ENCODE measurements at places on chromosomes 3 and 15. TPM values are rescaled to one million over a fixed set of nuclear protein-coding genes. Genes with fewer than 3 reads are reported as not detected.

DNA sequence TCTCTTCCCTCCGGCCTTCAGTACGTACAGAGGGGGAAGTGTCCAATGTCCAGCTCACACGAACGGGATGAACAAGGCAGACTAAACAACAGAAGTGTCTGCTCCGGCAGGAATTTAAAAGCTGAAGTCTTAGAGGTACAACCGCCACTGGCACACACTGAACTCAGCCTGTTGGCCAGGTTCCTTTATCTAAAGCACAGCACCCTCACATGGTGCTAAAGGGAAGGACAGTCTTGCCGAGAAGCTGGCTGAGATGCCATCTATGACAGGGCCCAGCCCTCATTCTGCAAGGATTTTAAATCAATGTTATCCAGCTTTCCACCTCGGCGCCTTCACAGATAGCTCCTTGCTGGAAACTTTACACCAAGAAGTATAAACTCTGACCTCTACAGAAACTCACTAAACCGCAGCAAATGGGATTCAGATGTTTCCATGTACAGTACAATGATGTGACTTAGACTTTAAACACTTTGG is 2.8 kb downstream of the ADAMTS17 start:
- DNase-seq: peak; percentile 21

DNA sequence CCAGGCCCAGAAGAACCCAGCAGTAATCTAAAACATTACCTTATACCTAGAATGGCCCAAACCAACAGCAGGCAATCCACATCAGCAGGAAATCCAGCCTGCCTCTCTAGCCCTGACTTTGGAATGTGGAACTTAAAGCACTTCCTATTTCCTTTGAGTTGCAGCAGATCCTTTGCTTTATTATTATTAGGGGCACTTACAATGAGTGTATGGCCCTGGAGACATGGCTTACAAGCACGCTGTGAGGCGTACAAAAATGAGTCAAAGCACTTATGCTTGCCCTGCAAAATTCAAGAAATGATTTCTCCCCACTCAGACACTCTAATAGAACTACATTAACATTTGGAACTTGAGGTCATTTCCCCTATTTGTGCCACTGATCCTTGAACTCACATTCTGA is 9.5 kb upstream of the KNSTRN start:
- DNase-seq: no peak

Gene MCF2L2
- total RNA-seq: not detected

Gene CACNA2D3
- 6.1 TPM for total RNA-seq
